PC-3 (cell line): ENCODE measurements at places on chromosomes 5 and 9. TPM values are rescaled to one million over a fixed set of nuclear protein-coding genes. Genes with fewer than 3 reads are reported as not detected.

GRCh38 chr5:91345461-91345860 lies 37.7 kb downstream of the ARRDC3 start:
- DNase-seq = no peak

DNA sequence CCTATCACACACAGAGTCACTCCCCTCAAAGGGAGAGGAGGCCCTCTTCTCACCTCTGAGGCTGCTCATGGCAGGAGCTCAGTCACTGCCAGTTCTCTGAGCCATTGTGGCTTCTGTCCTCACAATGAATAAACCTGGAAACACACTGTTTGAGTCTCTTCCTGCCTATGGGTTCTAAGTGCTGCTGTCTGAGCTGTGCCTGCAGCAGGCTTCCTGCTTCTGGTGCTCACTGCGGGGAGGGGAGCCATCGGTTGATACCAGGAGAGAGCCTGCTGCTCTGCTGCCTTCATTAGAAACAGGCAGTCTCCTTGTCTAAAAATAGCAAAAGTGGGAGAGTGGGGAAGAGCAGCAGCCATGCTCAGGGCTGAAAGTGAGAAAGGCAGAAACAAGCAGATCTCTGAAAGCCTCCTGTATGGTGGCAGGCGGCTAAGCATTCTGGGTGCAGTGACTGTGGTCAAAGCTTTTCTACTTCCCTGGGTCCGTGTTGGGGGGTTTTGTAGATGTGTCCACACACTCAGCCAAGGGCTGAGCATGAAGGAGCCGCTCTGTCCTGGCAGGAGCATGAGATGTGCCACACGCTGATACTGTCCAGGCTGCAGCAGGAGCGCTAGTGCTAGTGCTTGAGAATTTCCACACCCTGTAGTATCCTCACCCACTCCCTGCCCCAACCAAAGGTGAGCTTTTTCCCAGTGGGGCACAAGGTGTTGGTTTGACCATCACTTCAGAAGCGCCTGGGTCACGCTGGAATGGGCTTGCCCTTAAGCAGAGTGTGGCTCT lies 34.2 kb downstream of the PRKACG start:
- no peak for DNase-seq

GRCh38 chr5:1666812-1667588 lies 132.6 kb downstream of the MRPL36 start:
- DNase-seq = peak; percentile 44

DNA sequence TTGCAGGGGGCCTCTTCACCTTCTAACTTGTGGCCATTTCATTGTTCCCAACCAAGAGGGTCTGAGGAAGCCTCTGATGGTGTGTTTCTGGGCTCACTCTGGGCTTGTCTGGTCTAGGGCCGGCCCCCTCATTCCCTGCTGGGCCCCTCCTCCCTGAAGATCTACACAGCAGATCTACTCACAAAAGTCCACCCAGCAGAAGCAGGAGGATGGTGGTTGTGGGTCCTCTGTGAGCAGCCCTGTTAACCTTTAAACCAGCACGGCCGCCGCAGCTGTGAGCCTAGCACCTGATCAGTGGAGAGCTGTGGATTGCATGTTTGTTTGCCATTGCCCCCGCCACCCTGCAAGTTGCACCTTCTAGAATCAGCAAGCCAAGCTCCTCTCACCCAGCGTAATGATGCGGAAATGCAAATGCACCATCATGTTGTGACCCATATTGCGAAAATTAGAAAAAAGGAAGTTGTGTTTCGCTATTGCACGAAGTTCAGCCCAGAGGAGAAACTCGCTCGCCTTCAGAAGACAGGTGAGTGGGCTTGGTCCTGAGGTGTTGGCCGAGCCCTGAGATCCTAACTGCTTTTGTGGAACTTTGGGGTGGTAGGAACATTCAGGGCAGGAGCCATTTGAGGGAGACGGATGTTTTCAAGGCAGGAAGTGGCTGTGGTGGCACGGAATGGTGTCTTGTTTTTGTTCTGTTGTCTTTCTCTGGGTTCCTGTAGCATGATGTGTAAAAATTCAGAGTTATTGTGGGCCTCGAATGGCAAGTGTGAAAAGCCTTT lies 16.7 kb downstream of the FGD3 start:
- DNase-seq = no peak

- no peak for DNase-seq
These were observed 769.3 kb downstream of the TLR4 start for GRCh38 chr9:118473521-118473920.

DNA sequence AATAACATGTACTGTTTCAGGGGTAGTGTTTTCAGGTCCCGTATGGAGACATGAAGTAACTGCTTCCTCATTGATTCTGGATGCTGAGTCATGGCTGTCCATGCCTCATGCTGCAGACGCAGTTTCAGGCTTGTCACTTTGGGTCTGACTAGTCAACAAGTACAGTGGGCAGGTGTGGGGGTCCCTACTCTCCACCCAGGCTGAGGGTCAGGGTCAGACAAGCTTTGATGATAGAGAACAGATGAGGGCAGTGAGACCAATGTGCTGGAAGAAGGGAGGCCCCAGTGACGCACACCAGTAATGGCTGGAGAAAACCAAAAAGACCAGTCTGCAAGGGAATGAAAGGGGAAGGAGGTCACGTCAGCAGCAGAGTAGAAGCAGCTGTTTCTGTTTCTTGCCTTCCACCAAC lies 80.0 kb upstream of the NFIL3 start:
- no peak for DNase-seq

DNA sequence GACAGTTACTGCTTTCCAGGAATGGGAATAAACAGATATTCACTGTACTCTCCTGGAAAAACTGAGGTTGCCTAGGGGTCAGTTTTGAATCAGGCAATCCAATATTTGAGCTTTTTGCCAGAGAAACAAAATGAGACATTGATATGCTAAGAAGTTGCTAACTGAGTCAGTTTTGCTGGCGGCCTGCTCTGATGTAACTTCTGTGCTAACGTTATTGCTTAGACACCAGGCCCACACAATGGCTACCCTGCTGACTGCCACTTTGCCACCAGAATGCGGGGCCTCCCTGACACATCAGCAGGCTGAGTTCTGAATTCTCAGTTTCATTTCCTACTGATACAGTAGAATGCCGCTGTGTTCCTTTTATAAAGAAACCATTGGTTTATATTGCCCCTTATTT lies 18.2 kb upstream of the ZNF618 start:
- DNase-seq = no peak

GRCh38 chr5:132009706-132010405 lies 1.6 kb downstream of the ACSL6 start:
- DNase-seq = no peak

- no peak for DNase-seq
These were observed 149.0 kb downstream of the AUH start for GRCh38 chr9:91212596-91213243.

DNA sequence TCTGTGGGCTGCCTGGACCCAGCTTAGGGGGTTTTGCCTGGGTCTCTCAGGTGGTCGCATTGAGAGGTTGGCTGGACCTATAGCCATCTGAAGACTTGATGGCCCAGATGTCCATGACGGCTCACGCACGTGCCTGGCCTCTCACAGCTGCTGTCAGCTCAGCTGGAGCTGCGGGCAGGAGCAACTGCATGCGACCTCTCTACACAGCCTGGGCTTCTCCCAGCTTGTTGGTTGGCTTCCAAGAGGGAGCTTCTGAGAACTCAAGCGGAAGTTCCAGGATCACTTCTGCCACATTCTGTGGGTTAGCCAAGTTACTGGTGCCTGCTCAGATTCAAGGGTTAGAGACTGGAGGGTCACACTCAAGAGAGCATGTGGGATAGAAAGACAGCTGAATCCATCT lies 99.2 kb downstream of the DAPK1 start:
- DNase-seq = no peak

DNA sequence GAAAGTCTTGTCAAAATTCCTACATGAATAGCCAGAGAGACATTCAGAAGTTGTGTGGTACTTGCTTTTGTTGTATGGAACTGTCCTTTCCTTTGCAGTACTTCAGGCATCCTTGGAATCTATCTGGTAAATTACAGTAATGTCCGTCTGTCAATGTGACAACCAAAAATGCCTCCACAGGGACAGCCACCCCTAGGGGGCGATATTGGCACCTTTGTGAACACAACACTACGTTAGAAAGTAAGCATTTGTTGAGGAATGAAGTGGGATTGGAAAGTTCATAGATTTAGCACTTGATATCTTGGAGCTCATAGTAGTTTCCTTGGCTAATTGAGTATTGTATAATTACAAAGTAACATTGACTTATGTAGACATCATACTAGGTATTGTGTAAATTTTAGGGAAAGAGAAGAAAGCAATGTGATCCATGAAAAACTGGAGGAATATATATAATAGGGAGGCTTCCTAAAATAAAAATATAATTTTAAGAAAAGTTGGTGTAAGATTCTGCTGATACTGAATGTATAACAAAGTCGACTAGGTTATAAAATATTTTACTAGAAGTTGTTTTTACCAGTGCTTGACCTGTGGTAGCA lies 32.7 kb downstream of the TMEFF1 start:
- peak; percentile 87 for DNase-seq

GRCh38 chr5:102781359-102781758 lies 26.3 kb downstream of the PAM start:
- DNase-seq = no peak

GRCh38 chr5:97192580-97193354 lies 9.7 kb upstream of the RIOK2 start:
- DNase-seq = peak; percentile 26

DNA sequence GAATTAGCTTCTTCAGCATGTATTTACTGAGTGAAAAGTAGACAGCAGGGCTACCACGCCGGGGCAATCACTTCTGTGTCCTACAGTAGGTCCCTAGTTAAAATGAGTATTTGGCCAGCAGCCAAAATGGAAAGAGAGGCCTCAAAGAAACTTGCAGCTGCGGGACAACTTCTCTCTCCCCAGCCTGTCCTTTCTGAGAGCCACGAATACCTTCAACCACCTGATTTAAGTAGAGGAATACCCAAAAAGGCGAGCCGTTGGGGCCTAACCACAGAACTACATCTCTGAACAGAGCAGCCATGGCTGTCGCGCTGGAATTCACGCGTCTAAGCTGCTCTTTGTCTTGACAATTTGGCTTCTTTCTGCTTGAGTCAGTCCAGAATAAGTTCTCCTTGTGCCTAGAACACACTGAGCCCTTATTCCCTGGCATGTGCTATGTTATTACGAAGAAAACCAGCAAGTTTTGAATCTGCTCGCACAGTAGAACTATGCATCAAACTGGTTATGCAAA lies 43.8 kb upstream of the GOLPH3 start:
- DNase-seq = peak; percentile 22

DNA sequence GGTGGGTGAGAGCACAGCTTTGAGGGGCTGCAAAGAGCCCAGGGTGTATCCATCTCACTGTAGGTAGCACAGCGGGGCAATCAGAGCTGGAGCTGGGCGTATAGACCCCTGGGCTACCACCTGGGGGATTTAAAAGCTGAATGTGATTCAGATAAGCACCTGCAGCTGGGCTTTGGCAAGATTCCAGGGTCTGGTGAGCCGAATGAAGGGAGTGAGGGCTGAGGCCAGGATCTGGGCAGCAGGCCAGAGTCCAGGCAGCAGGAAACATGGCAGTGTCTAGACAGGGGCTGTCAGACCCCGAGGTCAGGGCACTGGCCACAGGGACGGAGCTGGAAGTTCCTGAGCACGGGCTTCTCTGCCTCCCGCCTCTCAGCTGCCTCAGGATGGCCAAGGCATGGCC lies 8.7 kb downstream of the ASS1 start:
- peak; percentile 24 for DNase-seq

GRCh38 chr9:638152-638551 lies 203.3 kb upstream of the DMRT1 start:
- no peak for DNase-seq

DNA sequence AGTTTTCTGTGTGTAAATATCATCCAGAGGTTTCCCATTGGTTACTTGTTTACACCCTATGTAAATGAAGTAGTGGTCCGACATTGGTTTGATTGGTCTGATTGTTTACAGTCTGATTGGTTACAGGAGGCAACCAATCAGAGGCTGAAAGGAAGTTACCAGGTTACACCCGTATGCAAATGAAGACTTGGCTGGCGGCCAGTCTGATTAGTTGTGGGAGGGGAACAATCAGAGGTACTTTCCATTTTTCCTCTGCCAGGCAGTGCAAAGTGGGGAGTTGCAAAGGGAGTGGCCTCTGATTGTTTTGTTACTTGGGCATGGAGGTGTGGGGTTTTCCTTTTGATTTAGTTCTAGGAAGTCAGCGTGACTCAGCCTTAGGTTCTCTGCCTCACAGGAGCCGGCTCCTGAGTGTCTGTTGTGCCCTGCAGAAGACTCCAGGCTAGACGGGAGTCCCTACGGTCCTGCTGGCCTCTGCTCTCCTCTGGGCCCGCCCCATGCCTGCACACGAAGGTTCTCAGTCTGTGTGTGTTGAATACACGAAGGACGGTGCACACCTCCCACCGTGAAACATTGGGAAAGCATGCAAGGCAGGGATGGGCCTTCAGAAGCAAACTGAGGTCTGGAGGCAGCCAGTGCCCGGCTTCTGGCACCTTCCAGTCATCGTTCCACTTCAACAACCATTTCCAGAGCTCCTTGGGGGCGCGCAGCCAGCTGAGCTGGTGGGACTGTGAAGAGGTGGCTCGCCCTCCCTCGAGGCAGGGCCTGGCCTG lies 42.9 kb downstream of the OLFM1 start:
- no peak for DNase-seq

DNA sequence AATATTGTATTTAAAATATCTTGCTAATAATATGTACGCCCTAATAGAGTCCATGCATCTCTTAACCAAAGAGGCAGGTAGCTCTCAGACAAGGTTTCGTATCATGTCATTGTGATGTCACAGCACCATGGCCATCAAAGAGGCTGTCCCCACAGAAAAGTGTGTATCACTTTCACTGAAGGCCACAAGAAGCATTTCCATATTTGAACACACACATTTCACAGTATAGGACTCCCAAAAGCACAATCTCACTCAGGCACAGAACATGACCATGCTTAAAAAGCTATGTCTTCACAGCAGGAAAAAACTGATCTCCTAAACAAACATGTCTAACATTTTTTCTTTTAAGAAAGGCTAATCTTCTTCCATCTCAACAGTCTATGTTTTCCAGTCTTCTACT lies 133.8 kb downstream of the DENND1A start:
- no peak for DNase-seq

- peak; percentile 66 for DNase-seq
These were observed 17.2 kb upstream of the DIRAS2 start for GRCh38 chr9:90659650-90660364.

DNA sequence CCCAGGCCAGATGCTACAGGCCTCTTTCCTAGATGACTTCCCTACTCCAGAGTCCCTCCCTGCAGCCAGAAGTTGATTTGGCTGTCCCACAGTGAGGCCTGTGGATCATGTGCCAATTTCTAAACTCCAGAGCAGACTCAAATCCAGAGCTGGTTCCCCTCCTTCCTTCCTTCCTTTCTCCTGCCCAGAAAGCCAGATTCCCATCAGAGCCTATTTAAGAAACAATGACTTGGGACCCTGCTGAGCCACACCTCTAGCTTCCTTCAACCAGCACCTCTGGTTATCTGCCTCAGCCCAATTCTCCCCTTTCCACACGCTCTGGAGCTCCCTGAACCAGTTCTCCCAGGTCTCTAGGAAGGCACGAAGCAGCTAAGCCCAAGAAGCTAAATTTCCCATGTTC lies 7.2 kb downstream of the FAM219A start:
- DNase-seq = no peak

LCN1 gene
- not detected in 2 replicates for total RNA-seq

ARHGEF39 gene
- 2.6 and 4.1 TPM in 2 replicates for total RNA-seq

LHX2 gene
- total RNA-seq = 1.1 TPM in 2 replicates

PCDHGA12 gene
- 0.11 and 0.52 TPM in 2 replicates for total RNA-seq

ALDH1B1 gene
- total RNA-seq = 28.6 and 29.0 TPM in 2 replicates

ST6GALNAC4 gene
- 26.9 and 27.8 TPM in 2 replicates for total RNA-seq

BASP1 gene
- 169 and 273 TPM in 2 replicates for total RNA-seq

CAMK4 gene
- 0.55 and 0.69 TPM in 2 replicates for total RNA-seq

FAM169A gene
- total RNA-seq = 10.6 and 11.2 TPM in 2 replicates

PCDHB5 gene
- 0.12 and 0.69 TPM in 2 replicates for total RNA-seq

C5orf46 gene
- 59.9 and 78.7 TPM in 2 replicates for total RNA-seq
